ENCODE measurements at places on chromosomes 7 and 10. TPM values are rescaled to one million over a fixed set of nuclear protein-coding genes. Genes with fewer than 3 reads are reported as not detected.

GRCh38 chr10:86349474-86349873 lies 17.1 kb downstream of the GRID1 start:
- DNase-seq = no peak

- no peak for DNase-seq
Measured at GRCh38 chr10:32961895-32962369, 3.9 kb upstream of the ITGB1 start.

DNA sequence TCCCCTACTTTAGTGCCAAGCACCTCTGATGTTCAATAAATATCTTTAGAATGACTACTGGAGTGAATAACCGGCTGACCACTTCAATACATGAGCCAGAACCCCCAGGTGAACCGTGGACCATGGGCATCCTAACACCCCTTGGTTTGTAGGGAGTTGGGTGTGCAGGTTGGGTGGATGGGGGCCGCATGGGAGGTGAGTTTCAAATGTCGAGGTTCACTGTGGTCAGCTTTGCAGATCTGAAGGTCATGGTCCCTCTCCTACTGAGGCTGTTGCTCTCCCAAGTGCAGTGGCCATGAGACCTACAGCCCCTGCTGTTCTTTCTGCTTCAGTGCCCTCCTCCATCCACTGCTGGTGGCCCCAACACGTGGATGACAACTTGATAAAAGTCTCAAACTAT lies 178.0 kb upstream of the MKI67 start:
- DNase-seq = no peak

Gene HSPA12A
- 56.2 TPM for polyA plus RNA-seq

Gene SAP25
- 7.5 TPM for polyA plus RNA-seq

Data from renal cortex interstitium (tissue), 15 donors.